ENCODE measurements at places on chromosomes 16 and 17.

DNA sequence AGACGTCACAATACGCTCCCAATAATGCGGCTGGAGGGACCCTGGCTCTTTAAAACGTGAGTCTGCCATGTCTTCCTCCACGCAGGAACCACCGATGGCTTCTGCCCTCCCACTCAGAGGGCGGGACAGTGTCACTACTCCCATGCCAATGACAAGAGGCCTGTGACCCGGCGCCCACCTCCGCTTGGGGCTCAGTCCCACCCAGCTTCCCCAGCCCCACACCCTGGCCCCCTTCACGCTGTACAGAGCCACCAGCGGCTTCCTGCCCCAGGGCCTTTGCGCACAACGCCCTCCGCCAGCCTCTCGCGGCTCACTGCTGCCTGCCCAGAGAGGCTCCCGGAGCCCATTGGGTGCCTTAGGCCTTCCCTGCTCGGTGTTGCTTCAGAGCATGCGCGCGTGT is 29.5 kb upstream of the ZNF469 start:
- no peak for DNase-seq

- DNase-seq = no peak
These were observed 58.8 kb downstream of the ADCY9 start for GRCh38 chr16:4057439-4057877.

DNA sequence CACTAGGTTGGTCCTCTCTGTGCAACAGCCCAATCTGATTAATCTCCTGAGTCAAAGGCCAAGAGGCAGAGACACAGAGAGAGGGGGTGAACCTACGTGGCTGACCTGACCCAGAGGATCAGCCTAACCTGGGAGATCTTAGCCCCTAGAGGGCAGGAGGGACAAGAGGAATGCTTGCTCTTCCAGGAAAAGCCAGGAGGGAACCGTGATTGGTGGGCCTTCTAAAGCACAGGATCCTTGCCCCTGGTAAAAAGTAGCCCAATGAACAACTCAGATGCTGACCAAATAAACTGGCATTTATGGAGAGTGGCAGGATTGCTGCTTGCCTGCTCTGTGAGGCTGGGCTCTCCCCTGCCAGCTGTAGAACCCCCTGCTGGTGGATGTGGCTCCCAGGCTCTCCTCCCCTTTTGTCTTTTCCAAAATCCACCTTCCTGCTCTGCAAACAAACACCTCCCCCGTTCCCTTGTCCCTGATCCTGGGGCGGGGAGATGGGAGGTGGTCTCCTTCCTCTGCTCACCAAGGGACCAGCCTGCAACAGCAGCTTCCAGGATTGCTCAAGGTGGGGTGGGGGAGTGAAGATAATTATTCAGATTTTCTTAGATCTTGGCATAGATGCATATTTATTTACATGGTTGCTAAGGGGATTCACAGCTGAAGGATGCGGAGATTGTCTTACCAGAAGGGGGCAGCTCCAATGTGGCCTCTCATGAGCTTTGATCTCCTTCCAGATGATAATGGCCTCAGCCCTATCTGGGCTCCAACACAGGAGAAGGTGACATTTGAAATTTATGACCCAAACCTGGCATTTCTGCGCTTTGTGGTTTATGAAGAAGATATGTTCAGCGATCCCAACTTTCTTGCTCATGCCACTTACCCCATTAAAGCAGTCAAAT is 71.9 kb downstream of the SDR42E1 start:
- no peak for DNase-seq

- no peak for DNase-seq
These were observed 22.0 kb downstream of the C16orf74 start for GRCh38 chr16:85728879-85729278.

DNA sequence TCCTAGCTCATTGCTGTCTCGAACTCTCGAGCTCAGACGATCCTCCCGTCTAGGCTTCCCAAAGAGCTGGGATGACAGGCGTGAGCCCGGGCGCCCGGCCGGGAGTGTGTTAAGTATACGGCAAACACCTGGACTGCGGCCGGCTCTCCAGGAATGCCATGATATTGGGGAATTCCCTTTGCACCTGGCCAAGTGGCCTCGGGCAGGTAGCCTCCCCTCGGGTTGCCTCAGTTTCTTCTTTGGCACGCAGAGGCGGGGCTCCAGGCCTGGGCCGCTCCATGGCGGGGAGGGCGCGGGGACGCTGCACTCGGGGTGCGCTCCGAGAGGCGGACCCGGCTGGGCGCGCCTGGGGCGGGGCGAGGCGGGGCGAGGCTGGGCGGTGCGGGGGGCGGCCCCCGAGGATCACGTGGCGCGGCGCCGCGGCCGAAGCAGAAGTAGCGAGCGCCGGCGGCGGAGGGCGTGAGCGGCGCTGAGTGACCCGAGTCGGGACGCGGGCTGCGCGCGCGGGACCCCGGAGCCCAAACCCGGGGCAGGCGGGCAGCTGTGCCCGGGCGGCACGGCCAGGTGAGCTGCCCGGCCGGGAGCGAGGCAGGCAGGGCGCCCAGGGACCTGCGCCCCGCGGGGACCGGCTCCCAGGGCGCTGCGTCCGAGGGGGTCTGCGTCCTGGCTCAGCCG is at the start of gene PLCG2:
Gene PLCG2 (plus strand): TSS at position 431 of the 675 bp plus-strand sequence. CDS start 6,699 bp downstream, outside the sequence.
- peak; percentile 94 for DNase-seq

GRCh38 chr16:21239646-21240045 is 6.1 kb downstream of the ANKS4B start:
- DNase-seq = no peak

DNA sequence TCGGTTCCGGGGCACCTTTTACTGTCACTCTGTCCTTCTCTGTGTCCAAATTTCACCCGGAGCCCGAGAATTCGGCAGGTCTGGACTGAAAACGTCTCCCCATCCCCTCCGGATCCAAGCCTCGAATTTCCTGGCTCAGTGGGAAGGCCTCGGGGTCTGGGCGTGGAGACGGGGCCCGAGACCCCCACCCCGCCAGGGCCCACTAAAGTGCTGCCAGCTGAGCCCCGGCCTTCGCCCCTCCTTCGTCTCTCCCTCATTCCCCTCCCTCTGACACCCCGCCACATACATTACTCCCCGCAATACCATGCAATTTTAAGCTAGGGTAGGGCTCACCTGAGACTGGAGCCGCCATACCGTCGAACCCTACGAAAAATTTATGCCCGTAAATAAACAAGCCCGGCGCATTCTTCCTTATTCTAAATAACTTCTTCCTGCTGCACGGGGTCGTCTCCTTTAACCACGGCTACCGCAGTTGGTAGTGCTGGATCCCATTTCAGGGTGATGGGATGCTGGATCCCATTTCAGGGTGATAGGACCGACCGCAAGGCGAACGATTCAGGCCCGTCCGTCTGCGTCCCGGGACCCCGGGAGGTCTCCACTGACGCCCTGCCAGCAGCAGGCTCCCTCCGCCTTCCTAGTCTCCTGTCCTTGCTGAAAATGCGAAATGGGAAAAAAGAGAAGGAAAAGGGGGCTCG is 4.4 kb upstream of the OR1F1 start:
- no peak for DNase-seq

DNA sequence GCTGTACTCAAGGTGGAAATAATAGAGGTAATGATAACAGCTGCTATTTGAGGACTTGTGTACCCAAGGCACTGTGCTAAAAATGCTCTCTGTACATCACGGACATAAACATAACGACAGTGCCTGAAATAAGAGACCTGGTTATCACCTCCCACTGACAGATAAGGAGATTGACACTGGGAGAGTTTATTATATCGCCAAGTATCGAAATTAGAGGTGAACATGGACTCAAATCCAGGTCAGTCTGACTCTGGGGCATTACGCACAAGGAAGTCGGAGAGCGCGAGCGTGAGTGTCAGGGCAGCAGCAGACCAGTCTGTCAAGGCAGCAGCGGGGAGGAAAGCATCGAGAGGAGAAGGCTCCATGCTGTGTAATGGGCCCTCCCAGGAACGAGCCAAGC is 57.1 kb downstream of the GOSR1 start:
- no peak for DNase-seq

GRCh38 chr16:78326731-78327130 is 227.3 kb downstream of the WWOX start:
- no peak for DNase-seq

DNA sequence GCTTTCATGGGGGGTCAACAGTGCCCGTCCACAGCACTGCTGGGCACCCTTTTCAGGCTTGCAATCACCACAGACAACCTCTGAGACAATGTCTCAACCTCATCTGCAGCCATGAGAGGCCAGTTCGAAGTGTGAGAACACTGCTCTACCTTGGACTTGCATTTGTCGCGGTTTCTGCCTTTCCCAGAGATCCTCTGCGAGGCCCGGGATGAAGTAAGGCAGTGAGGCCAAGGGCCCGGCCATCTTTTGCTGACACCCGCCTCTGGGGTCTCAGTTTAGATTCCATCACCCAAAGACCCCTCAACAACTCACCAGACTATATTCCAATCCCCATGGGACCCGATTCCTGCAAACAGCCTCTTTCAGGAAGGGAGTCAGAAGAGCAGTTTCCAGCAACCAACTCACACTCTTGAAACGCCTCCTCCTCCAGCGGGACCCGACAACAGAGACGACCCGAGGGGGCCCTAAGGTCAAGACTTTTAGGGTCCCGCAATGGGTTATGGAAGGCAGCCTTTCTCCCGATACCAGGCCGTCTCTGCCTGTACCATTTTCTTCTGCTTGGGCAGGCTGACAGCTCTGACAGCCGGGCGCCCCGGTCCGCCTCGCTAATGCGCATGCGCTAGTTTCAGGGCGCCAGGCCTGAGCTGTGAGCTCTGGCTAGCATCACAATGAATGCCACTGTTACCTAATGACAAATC is 576.0 kb downstream of the KCNJ18 start:
- no peak for DNase-seq

GRCh38 chr16:64887651-64888050 is 234.2 kb downstream of the CDH11 start:
- DNase-seq = no peak

- DNase-seq = no peak
These were observed 1.1 kb upstream of the ADCY7 start for GRCh38 chr16:50265260-50265659.

DNA sequence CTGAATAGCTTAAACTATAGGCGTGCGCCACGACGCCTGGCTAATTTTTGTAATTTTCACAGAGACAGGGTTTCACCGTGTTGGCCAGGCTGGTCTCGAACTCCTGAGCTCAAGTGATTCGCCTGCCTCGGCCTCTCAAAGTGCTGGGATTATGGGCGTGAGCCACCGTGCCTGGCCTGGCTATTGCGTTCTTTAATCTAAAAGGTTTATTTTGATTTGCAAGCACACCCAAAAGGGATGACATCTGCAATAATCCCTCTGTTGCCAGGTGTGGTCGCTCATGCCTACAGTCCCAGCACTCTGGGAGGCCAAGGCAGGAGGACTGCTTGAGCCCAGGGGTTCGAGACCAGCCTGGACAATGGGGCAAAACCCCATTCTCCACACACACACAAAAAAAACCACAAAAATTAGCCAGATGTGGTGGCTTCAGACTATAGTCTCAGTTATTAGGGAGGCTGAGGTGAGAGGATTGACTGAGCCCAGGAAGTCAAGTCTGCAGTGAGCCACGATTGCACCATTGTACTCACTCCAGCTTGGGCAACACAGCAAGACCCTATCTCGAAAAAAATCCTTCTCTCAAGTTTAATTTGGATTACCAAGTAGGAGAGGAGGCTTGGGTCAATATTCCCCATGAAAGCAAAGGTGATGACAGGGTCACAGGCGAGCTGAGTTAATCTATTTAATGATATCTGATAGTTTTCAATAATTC is 144.1 kb downstream of the PARN start:
- no peak for DNase-seq

DNA sequence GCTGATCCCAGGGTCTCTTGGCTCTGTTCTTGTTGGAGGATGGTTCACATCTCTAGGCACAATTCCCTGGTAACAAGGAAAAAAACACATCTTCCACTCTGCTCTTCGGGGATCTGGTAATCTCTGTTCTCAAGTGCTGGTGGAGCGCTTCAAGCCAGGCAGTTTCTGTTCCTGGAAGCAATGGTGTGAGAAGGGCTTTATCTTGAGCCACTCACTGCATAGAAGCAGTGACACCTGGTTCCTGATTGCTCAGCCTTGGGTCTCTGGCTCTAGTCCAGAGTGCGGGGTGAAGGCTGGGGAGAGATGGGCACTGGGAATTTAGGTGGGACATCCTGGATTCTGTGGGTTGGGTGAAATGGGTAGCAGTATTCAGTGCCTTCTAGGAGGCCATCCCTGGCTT is 14.1 kb downstream of the AKAP1 start:
- DNase-seq = no peak

DNA sequence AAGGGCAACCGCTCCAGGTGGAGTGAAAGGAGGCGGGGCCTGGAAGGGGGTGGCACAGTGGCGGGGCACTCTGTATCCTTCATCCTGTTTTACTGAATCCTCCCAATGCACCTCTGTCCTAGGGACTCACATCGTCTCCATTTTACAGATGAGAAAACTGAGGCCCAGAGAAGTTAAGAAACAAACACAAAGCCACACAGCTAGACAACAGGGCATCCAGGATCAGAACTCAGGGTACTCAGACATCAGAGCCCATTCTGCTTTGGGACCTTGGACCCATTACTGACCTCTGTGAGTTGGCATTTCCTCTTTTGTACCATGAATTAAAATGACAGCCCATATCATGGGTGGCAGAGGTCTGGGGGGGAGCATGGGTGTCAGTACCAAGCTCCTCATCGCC is 129.2 kb downstream of the CPPED1 start:
- DNase-seq = no peak

GRCh38 chr17:55223524-55223923 is 41.2 kb upstream of the HLF start:
- DNase-seq = no peak

DNA sequence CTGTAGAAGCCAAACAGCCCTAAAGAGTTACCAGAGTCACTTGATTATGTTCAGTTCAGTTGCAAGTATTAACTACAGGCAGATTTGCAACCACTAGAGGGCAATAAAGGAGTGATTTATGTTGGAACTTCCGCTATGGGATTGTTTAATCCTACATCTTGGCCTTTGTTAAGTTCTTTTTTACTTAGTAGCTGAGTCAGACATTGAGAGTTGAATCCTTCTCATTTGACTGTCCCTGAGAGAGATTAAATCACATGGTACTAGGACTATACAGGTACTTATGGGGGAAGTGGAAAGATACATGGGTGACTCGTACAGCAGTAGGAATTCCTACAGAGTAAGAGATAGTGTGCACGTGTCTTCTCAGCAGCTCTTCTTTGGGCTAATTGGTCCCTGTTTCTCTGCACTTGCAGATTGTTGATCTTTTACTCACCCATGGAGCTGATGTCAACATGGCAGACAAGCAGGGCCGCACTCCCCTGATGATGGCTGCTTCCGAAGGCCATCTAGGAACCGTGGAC is 40.3 kb downstream of the CYB561 start:
- DNase-seq = peak; percentile 44

DNA sequence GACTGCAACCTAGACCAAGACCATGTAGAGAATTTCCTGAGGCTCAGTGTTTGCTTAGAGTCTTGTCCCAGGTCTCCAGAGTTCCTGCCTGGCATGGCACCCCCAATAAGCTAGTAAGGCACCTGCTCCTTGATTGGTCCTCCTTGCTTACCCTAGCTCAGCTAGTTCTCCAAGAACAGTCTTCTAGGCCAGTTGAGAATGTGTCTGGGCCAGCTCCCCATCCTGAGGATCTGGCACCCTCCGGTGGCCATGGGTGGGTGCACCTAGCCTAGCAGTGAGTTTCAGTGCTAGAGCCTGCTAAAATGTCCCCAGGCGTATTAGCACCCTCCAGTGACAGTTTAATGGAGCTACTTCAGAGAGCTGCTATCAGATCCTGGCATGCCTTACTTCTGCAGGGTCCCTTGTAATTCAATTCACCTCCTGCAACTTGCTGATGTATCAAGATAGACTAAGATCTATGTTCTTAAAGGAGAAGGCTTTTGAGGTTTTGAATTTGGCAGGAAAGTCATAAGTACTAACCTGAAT is 44.4 kb upstream of the MED13 start:
- peak; percentile 44 for DNase-seq

All from T47D (cell line).